NCI-H446 treated with DMSO at 0.1 percent for 48 hours (cell line): ENCODE measurements at places on chromosomes 13 and 19.

- no peak for DNase-seq
These were observed 28.1 kb upstream of the POMP start for GRCh38 chr13:28630869-28631268.

- no peak for DNase-seq
These were observed 6.2 kb downstream of the KCNJ14 start for GRCh38 chr19:48461651-48461981.

DNA sequence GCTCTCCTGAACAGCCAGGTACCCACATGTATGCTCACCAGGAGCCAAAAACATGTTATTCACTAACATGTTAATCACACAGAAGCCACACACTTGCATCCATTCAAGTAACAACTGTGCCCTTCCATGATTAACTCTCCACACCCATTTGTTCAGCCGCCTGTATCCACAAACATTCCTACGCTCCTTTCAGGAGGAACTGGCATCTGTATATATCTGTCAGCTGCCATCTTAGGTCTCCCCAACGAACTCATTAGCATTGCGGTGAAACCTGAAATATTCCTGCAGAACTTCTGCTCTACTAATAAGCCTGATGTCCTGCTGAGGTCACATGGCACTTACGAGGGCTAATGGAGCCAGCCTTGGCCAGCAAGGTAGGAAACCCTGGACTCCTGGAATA is 33.0 kb downstream of the OLFM2 start:
- no peak for DNase-seq

- DNase-seq, result no peak
These were observed 17.2 kb upstream of the RNASEH2B start for GRCh38 chr13:50892210-50892944.

DNA sequence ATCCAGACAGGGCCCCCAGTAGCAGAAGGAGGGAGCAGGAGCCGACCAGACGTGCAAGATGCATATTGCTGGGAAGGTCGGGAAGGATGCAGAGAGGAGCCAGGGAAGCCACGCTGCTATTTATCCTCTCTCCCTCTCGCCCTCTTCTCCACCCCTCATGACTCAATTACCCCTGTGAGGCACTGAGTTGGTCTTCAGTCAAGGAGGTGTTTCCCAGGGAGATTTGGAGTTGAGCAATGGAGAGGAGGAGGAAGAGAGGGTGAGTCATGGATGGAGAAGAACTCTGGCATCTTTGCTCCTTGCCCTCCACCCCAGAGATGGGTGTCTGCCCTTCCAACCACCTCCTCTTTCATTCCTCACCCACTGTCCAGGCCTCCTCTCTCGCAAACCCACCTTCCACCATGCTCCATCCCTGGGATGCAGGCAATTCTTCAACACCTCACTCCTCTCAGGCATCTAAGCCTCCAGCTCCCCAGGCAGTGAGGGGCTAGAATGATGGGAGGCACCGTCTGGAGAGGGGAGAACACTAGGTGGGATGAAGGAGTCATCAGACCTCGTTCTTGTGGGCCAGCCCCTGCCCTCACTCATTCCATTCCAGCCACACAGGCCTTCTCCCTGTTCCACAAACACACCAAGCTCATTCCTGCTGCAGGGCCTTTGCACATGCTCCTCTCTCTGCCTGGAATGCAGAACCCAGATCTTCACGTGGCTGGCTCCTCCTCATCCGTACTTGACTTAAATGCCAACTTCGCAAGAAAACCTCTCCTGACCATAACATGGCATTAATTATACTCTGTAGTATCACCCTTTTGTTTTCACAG is at the start of gene SBSN:
Gene SBSN, minus strand, starts transcription at position 94 of the 821 bp plus-strand sequence. Its CDS starts 30 bp downstream, at position 64.
- DNase-seq, result no peak

DNA sequence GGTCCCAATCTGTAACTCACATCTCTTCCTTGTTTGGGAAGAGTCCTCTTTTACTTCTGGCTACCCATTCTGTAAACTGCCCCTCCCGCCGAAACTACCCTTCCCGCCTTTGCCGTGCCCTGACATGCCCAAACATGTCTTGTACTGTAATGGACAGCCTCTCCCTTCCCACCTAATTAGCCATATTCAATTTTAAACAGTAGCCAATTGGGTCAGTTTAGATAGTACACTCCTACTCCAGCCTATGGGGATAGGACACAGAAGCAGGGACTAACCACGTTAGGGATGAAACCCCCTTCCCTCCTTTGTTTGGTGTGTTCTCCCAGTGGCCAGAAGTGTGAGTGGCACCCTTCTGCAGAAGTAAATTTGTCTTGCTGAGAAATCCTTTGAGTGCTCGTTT is 34.2 kb downstream of the SACS start:
- DNase-seq, result no peak

- DNase-seq, result no peak
These were observed at the start of gene ZNF177 for GRCh38 chr19:9362905-9363304. Gene ZNF177 (plus strand): TSS chr19:9363013. CDS start chr19:9378312, 15,299 bp downstream.

DNA sequence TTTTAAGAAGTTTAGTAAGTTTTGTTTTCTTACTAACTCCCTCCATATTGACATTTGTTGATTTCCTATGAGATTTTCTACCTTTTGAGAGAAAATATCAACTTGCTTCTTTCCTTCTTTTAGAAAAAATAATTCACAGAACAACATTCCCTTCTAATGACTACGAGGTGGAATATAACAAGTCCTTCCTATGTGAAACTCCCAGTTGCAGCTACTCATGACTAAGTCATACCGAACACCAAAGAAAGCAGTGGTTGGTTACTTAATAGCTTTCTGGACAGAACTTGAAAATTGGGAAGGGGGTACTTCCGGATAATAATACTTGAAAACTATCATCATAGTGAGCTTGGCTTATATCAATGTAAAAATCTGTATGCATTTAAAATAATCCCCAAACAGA is 144.8 kb downstream of the DACH1 start:
- no peak for DNase-seq

GRCh38 chr13:98650396-98651107 is 73.6 kb upstream of the STK24 start:
- no peak for DNase-seq

DNA sequence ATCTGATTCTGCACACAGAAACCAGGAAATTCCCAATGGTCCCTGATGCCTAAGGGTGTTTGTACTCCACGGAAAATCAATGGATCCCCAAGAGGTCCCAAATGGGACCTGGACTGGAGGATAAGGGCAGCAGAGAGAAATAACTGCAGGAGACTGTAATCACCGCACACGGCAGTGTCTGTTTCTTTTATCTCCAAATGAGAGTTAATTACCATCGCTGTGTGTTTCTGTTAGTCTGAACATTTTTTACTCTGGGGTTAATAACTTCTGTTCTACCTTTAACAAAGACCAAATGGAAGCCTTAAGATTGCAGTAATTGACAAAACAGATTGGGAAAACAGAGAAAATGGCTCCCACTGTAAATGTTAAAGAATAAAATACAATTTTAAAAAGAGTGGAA is 320.9 kb downstream of the DCLK1 start:
- no peak for DNase-seq

GRCh38 chr19:55406826-55407549 is 600 bp downstream of the UBE2S start:
- no peak for DNase-seq

GRCh38 chr19:19636573-19637185 is 6.8 kb downstream of the GMIP start:
- DNase-seq, result no peak

GRCh38 chr13:101690871-101691270 is 238.4 kb downstream of the ITGBL1 start:
- peak; percentile 76 for DNase-seq

DNA sequence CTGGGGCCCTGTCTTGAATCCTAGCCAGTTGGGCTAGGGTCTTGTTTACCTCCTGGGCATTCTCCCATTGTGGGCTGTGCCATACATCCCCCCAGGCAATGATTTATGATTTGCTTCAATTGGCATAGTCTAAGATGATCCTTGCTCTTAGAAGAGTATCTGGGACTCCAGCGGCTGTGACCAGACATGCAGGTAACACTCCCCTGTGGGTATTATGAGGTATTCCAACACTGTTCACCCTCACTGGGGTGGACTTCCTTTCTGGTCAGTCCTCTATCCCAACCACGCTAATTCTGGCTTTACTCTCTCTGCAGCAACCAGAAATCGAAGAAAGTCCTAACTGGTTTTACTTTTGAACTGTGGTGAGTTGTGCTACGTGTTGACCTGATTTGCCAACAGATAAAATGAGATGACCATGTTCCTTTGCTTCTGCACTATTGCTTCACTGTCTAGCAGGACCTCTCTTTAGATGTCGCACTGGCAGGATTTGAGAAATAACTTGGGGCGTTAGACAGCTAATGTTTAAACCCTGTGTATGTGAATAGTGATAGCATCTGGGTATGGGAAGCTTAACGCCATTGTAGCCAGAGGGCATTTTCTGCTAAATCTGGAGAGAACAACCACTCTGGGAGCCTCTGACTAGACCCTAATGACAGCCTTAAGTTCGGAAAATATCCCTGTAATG is 6.7 kb upstream of the LRCH1 start:
- no peak for DNase-seq

- no peak for DNase-seq
These were observed 127.2 kb downstream of the DNAJC15 start for GRCh38 chr13:43150369-43151207.

- DNase-seq, result no peak
These were observed 103.9 kb downstream of the WDFY2 start for GRCh38 chr13:51687947-51688714.

DNA sequence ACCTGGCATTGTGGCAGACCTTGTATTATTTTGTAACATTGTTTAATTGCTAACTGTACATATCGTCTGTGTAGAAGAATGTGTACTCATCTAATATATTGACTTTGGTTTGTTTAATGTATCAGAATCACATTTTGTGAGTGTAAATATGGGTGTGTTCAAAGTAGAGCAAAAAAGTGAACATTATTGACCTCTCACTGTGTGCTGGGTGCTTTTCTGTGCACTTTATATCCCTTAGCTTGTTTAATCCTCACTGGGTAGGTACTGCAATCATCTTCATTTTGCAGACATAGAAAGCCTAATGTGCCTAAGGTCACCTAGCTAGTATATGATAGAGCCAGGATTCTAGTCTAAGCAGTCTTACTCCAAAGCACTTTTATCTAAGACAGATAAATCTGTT is 245.1 kb downstream of the MAB21L1 start:
- no peak for DNase-seq

DNA sequence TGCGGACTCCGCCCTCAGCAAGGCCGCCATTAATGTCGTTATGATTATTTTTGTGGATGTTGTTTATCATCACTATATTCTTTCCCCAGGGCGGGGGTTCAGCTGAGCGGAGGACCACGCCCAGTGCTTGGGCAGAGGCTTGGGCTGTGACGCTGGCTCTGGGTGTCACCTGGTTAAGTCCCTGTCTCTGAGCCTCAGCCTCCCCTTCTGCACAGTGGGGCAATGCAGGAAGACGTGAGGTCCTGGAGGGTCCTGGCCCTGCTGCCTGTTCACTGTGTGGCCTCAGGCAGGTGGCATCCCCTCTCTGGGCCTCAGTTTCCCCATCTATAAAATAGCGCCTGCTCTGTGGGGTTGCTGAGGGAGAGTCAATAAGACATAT is 32.5 kb downstream of the NFIC start:
- no peak for DNase-seq

GRCh38 chr19:18440415-18440877 is 2.5 kb upstream of the ISYNA1 start:
- DNase-seq, result no peak

DNA sequence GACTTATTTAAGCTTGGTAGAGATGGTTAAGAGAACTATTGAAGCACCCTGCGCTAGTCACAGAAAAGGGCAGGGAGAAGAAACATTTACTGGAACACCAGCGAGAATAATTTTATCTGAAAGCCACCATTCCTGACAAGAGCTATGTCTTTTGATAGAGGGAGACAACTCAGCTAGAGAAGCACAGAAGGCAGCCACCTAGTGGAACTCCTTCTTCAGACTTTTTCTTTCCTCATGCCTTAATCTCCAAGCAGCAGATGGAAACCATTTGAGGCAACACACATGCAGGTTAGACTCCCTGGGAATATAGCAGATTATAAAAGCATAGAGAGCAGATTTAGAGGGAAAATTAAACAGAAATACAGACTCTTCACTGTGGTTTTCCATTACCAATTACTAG is 813.4 kb downstream of the SLITRK6 start:
- no peak for DNase-seq

GRCh38 chr13:94168783-94169453 is 310.6 kb downstream of the DCT start:
- DNase-seq, result no peak

DNA sequence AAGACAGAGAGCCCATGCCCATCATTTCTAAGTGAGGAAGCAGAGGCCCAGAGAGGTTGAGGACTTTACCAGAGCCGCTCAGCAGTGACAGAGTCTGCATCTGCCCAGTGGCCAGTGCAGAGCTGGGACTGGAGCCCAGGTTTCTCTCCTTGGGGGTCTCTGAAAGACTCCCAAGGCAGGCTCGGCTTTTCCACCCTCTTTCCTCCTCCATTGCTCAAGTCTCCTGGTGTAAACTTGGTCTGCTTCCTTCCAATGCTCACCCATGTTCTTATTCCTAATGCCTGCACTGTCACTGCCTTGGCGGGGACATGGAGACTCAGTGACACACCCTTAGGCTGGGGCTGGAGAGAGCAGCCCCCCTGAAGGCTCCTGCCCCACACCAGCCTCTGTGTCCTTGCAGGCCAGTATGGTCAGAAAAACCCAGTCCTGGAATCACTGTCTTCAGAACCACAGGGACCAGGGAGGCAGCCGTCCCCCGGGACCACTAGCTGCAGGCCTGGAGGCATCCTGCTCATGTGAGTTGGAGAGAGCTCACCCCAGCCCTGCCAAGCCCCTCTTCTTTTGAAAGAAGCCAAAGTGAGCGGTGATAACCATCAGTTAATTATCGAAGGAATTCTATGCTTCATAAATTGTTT is 211.0 kb upstream of the ZNF536 start:
- DNase-seq, result no peak

- DNase-seq, result no peak
These were observed 12.2 kb downstream of the RHPN2 start for GRCh38 chr19:33052352-33052972.

DNA sequence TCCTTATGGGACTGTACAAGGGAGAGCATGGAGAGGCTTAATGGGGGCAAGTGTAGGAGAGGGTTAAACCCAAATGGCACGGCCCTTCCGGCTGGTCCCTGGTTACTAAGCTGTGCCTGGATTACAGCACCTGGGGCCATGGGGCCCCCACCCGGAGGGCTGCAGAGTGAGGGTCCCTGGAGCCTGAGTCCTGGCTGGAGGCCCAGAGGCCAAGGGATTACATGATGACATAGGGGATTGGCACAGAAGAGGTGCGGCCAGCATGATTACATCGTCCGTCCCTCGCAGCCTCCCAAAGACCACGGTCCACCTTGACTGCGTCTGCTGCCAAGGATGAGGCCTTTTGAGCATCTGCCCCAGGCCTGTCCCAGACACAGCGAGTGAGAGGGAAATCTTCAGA is 149.4 kb downstream of the URI1 start:
- DNase-seq, result no peak

DNA sequence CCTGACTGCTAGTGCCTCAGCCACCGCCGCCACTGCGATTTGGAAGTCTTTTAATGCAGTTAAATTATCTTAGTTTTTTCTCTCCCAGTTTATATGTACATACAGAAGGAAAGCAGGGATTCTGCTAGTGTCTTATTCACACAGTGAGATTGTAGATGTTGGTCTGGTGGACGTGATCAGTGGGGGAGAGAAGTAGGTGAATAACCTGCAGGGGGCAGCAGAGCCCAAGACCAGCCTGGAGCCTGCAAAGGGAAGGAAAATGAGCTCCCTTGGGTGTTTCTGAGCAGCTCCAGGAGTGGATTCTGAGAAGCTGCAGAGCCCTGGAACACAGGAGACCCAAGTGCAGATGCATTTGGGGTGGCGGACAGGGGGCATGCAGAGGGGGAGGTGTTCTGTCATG is 26.3 kb downstream of the ZNF844 start:
- DNase-seq, result no peak

- DNase-seq, result no peak
These were observed 71.6 kb downstream of the KL start for GRCh38 chr13:33087790-33088189.

GRCh38 chr13:79060216-79060615 is 345.8 kb downstream of the RBM26 start:
- DNase-seq, result no peak
